HuH-7.5 (cell line): ENCODE measurements at places on chromosomes 2 and 18.
A peak's percentile ranks its signal among the peaks of the same experiment; 100 is the strongest.

GRCh38 chr2:112465382-112465781 lies 16.6 kb upstream of the TTL start:
- DNase-seq, result no peak

DNA sequence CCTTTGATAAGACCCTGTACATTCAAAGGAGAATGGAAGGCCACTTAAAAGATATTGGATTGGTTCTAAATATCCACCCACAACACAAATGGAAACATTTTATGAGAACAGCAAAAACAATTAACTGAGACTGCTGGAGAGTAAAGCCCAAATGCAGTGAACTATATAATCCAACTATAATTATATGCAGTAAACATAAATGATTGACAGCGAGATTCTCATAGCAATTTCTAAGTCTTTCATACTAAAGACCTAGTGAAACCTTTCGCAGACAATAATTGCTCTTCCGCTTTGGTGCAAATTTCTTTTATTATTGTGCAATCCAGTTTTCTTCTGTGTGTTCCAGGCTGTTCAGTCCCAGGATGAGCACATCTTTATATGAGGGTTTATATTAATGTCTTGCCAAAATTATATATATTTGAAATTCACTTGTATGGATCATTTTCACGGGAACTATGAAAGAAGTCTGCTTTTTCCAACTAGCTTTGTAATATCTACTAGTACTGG lies 190.9 kb downstream of the ST6GAL2 start:
- DNase-seq, result no peak

- DNase-seq, result peak; percentile 74
Observed at GRCh38 chr2:26720322-26721114, 28.0 kb downstream of the KCNK3 start.

DNA sequence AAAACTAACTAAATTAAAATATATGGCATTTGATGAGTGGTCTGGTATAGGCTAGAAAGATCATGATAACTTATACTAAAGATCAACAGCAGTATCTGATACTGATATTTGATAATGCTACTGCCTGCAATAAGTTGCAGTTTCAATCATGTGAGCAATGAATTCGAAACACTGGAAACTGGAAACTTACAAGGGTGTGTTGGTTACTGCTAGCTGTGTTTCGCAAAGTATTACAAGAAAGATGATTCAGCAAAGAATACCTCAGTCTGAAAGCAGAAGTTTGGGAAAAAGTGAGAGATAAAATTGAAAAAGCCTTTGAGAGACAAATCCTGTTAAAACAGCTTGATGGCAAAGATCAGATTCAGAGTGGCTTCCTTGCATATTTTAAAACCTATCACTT lies 294.5 kb downstream of the CCDC178 start:
- no peak for DNase-seq

- no peak for DNase-seq
Observed at GRCh38 chr2:157692768-157693167, 64.1 kb upstream of the ACVR1C start.

GRCh38 chr2:25833566-25833965 lies 44.7 kb downstream of the ASXL2 start:
- DNase-seq, result no peak

DNA sequence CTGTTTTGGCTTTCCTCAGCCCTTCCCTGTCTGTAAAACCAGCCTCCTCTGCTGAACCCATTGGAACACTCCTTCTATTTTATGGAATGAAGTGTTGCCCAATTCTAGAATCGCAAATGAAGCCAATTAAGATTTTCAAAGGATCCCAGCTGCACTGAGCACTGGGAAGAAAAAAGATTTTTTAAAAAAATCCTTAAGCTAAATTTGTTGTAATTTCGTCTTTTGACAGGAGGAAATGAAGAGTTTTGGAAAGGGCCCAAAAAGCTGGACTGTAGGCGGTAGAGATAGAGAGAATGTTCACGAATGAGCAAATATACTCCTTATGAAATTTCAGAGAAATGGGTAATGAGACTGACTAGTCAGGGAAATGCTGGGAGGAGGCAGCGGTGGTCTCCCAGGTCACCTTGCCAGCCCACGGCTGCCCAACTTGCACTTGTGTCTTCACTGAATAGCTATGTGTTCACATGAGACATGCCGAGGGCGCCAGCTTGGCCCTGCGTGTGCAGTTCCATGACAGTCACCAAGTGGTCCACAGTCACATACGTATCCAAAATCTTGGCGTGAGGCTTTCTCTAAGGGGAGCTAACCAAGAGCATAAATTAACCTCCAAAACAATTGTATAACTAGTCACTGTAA lies 69.9 kb downstream of the SGPP2 start:
- no peak for DNase-seq
